Stimulated activated CD8-positive, alpha-beta memory T cell treated with anti-CD3 and anti-CD28 coated beads, Interleukin-4, amount 100 ng/mL, for 4 hours (primary cell): ENCODE measurements at places on chromosomes 6 and 20.

- no peak for DNase-seq
Observed at GRCh38 chr6:84777888-84778287, 13.5 kb upstream of the TBX18 start.

DNA sequence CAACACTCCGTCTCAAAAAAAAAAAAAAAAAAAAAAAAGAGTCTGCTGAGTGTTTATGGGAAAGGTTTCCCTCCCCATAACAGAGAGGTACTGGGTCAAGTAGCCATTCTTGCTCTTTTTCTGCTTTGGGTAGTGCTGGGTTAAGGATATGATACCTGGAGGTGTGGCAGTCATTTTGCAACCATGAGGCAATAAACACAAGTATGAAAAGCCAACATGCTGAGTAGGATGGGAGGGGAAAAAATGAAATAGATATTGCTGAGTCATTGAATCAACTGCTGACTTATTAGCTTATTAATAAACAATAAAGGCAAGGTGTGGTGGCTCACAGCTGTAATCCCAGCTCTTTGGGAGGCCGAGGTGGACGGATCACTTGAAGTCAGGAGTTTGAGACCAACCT, 2.3 kb upstream of the TOMM34 start:
- no peak for DNase-seq

DNA sequence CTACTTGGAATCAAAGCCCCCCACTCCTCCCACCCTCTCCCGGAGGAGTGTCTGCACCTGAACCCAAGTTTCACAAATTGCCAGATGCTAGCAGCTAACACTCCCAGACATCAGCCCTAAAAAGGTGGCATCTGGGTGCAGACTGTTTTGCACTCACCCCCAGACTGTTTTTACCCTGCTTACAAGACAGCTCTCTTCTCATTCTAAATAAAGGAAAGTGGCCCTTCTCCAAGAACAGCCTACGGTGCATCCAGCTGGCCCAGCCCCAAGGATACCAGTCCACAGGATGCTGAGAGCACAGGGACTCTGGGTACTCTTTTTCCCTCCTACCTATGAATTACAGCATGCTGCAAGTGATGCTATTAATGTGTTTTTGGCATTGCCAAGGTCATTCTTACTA, 842.0 kb upstream of the FLRT3 start:
- no peak for DNase-seq

DNA sequence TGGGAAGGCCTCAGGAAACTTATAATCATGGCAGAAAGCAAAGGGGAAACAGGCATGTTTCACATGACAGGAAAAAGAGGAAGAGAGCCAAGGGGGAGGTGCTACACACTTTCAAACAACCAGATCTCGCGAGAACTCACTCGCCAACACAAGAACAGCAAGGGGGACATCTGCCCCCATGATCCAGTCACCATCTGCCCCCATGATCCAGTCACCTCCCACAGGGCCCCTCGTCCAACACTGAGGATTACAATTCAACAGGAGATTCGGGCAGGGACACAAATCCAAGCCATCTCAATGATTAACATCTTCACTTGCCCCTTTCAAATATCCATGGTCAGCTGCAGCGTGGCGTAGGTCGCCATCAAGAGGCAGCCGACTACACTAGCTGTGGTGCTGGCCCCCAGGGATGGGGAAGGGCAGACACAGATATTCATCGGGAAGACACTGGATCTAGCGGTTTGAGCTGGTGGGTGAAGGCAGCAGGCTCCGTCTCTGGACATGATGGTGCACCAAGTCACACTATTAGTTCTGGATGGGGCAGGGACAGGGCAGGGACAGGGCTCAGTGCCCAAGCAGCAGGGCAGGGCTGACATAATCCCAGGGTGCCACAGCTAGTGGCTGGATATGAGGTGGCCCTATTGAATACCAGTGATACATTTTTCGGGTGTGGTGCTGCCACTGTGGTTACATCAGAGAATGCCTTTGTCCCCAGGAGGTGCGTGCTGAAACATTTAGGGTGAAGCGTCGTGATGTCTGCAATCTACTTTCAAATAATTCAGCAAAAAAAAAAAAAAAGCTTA, 31.6 kb downstream of the TUBB2B start:
- no peak for DNase-seq

DNA sequence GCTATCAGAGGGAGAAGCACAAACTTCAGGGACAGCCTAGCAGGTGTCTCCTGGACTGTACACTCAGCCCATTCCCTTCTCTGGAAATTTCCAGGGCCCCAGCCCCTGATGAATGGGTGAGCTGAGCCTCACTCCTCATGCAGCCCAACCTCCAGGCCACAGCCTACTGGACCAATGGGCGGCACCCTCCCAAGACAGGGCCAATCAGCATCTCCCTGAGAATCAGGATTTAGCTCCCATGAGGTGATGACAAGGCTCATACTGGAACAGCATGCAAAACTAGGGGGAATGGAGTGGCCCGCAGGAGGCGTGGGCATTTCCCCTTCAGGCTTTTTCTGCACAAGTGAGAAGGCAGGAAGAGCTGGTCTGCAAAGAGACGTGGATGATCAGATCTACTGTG, 29.0 kb downstream of the NFATC2 start:
- DNase-seq, result no peak

DNA sequence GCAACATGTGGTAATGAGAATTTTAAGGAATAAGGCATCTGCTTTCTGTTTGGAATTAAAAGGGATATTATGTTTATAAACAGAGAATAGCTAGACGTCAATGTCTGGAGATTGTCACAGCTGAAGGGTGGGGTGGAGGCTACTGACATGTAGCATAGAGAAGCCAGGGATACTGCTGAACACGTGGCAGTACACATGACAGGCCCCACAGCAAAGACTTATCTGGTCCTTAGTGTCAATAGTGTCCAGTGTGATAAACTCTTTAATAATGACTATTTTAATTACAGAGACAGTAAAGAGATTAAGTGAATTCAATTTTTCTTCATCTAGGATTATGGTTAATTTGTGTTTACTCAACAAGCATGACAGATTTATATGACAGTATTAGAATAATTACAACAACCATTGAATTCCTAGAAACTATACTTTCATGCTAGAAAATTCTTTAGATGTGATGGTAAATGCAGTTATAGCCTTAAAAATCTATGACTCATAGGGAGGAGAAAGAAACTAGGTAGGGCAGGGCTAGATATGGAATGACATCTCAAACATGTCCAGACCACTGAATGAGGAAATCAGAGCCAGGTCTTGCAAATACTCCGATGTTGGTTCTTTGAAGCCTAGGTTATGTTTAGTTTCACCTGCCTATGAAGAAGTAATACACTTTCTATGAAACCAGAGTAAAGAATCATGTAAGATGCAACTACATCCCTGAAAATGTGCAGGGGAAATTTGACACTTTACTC, 399.5 kb downstream of the PHF3 start:
- no peak for DNase-seq

GRCh38 chr6:150345781-150346180, 23.0 kb upstream of the IYD start:
- no peak for DNase-seq

GRCh38 chr6:4281341-4282293, 146.2 kb upstream of the ECI2 start:
- DNase-seq, result no peak

- DNase-seq, result no peak
Observed at GRCh38 chr6:147676495-147677199, 168.2 kb downstream of the SAMD5 start.

GRCh38 chr6:72260489-72260888, 361.4 kb upstream of the KCNQ5 start:
- DNase-seq, result no peak

GRCh38 chr20:33372993-33373441, 28.3 kb downstream of the CDK5RAP1 start:
- DNase-seq, result no peak

DNA sequence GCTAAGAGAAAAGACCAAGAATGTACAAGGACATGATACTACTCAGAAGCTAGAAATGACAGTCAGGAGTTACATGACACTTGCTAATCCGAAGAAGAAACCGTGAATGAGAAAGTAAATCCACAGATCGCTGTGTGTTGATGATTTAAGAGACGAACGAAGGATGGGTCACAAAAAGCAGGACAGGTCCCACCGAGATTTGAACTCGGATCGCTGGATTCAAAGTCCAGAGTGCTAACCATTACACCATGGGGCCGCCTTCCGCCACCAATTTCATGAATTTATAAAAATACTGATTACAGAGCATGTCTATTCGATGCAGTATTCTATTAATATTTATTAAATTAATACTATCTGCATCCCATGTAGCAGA, 54.0 kb upstream of the BTN3A2 start:
- no peak for DNase-seq

- no peak for DNase-seq
Observed at GRCh38 chr20:61789329-61789728, 276.4 kb downstream of the TAF4 start.

- DNase-seq, result no peak
Observed at GRCh38 chr6:149766156-149766769, 16.7 kb downstream of the PCMT1 start.

DNA sequence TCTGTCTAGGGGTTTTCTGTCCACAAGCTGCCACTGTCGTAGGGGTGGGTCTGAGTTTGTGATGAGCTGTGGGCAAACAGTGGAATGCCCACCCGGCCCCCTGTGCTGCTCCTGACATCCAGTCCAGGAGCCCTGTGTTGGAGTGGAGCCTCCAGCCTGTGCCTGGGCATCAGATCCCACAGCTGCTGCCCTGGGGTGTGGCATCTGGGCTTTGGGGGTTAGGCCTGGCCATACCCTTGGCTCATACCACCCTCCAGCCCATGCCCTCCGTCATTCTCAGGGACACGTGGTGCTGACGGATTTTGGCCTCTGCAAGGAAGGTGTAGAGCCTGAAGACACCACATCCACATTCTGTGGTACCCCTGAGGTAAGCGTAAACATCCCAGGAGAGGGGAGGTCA, 12.9 kb downstream of the SGK2 start:
- DNase-seq, result no peak

- DNase-seq, result no peak
Observed at GRCh38 chr6:118571121-118571520, 23.0 kb downstream of the PLN start.

- DNase-seq, result no peak
Observed at GRCh38 chr6:166336847-166337246, 5.5 kb downstream of the SFT2D1 start.

- no peak for DNase-seq
Observed at GRCh38 chr20:14955399-14955798, 618.0 kb upstream of the FLRT3 start.

GRCh38 chr20:48238781-48239180, 453.5 kb upstream of the SULF2 start:
- no peak for DNase-seq

DNA sequence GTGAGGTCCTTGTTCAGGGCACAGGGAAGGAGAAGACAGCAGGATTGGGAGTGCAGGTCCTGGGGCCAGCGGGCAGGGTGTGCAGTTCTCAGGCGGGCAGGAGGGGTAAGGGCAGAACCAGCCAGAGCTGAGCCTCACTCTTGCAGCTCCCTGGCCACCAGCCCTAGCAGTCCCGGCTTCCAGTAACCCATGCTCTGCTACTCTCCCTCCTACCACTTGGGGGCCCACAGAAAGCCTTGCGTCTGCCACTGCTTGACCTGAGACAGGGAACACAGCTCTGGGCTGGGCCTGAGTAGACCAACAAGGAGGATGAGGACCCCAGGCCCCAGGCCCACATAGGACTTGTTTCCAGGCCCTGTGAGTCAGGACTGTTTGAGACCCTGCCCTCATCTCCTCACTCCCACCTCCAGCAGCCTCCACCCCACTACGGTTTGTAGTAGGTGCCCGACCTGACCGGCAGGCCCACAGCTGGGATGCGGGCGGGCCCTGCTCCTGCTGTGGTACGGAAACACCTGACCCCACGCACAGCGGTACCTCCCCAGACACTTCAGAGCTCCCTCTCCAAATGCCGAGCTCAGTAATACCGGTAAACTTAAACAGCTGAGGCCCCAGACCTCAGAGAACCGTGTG, 39.2 kb downstream of the KCNK5 start:
- no peak for DNase-seq

GRCh38 chr6:78995346-78995745, 82.7 kb downstream of the PHIP start:
- no peak for DNase-seq

- no peak for DNase-seq
Observed at GRCh38 chr6:46453741-46454316, 37.4 kb downstream of the RCAN2 start.

DNA sequence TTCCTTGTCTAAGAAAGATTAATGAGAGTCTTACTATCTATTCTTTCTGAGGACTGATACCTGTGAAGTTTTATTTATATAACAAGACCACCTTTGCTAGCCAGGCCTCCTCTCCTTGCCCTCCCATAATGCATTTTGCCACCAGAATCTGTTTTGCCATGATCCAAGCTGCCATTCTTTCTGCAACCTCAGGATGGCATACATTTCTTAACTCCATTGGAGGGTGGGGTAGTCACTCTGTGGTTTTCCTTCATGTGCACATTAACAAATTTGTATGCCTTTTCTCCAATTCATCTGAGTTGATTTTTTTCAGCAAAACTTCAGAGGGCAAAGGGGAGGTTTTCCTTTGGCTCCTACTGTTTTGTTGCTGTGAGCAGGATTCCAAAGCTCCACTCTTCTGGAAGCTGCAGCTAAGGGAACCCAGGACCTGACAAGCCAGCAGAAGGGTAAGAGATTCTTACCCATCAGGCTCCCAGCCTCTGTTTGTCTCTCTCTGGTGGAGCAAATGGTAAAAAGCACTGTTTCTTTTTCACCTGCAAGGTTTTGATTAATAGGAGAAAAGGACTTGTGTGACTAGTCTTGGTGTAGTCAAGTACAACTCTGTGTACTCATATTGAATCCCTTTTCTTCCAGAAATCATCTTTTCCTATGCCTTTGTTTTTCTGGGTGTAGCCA, 26.2 kb upstream of the ENPP4 start:
- DNase-seq, result no peak

DNA sequence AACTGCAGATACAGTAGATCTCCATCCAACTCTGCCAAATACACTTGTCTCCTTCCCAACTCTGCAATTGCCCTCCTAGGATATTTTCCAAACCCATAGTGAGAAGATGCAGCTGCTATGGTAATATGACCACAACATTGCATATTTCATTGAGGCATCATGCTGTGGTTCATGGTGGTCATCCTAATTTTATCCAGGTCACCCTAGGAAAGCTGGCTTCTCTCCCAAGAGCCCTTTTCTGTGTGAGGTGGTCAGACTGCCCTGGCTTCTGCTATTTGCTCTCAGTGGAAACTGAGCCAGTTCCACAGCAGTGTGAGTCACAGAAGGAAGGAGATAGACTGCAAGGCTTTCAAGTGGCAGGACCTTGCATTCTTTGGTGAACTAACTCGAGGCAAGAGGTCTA, 5.5 kb downstream of the OGFRL1 start:
- no peak for DNase-seq

DNA sequence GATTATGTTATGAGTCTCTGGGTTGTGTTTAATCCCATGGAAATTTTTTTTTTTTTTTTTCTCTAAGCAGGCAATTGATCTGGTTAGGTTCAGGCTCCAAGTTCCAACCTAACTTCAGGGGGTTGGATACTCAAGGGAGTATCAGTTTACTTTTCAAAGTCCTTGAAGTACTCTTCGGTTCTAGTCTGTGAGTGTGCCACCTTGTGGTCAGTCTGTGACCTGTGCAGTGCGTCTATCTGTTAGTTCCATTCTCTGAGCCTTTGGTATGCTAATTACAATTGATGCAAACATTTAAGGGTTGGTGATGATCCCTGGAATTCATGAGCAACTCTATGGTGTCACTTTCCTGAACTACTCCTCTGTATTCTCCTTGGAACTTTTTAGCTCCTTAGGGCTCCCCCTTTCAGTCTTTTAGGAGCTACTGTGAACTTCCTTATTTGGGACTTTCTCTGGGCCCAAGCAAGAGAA, 342.0 kb downstream of the SOX4 start:
- DNase-seq, result no peak

- DNase-seq, result no peak
Observed at GRCh38 chr6:108744996-108745395, 103.2 kb upstream of the ARMC2 start.

- no peak for DNase-seq
Observed at GRCh38 chr6:50143011-50143719, 93.4 kb upstream of the DEFB112 start.
